ENCODE measurements at places on chromosomes 2 and 18.

DNA sequence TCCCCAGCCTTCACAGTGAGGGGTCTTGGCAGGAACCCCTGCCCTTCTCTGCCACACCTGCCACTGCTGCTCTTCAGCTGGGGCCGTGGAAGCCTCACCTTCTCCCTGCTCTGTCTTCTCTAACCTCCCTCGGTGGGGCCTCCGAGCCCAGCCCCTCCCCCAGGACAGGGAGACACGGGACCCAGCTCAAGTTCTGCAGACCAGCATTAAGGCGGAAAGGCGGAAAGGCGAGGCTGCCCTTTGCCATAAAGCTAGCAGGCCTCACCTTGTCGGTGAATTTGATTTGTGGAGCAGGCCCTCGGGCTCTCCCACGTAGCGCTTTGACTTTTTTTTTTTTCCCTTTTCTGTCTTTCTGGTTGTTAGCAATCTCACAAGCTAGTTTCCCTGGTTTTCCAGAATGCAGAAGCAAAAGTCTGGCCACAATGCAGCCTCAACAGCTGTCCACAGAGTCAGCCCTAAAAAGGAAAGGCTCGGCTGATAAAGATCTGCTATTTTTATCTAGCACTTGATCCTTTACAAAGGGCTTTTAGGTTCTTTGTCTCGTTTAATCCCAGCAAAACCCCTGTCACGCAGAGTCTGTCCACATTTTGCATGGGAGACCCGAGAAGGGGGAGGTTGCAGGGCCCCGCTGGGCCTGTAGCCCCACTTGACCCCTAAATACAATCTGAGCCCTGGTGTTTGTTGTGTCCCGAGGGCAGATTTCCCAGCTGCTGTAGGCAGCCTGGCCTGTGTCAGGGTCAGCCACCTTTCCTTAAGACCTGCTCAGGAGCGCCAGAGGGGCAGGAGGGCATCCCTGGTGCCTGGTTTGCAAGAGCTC is 6.0 kb downstream of the ITM2C start:
- DNase-seq: no peak

- no peak for DNase-seq
These were observed 294.3 kb upstream of the MEX3C start for GRCh38 chr18:51491678-51492372.

GRCh38 chr2:62054916-62055450 is 140.9 kb upstream of the B3GNT2 start:
- no peak for DNase-seq

DNA sequence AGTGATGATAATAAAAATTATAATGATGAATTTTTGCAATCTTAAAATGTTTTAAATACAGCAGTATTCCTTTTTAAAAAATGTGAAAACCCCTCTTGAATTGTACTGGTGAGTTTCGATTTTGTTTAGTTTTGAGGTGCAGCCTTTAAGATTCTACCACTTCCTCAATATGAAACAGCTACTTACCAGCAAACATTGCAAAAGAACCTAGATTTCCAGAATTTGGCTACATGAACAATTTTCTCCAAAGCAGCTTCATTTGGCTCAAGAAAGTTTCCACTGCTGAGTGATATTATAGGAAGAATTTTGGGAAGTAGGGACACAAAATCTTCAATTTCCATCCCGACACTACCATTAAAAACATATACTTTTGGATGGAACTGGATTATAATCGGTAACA is 12.0 kb downstream of the TCF4 start:
- no peak for DNase-seq

- DNase-seq: no peak
These were observed 159.1 kb downstream of the SMAD7 start for GRCh38 chr18:48791636-48792105.

GRCh38 chr2:65018141-65018582 is 29.0 kb downstream of the SLC1A4 start:
- no peak for DNase-seq

DNA sequence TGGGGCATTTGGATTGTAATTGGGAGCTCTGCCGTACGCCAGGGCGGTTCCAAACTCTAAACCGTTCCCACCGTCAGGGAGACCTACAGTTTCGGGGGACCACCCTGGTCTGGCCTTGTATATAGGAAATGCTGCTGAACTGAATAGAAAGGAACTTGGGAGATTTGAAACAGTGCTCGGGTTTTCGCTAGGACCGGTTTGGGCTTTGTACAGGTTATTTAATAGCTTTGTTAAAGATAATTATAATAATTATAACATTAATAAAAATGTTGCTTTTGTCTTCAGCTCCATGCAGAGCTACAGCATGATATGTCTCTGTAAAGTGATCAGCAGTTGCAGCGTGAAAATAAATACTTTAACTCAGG is 2.4 kb downstream of the SP5 start:
- DNase-seq: no peak

- no peak for DNase-seq
These were observed 242.5 kb downstream of the DCC start for GRCh38 chr18:52582516-52582915.

All from uterus (tissue), 4 donors.